CD4-positive, alpha-beta T cell treated with Interleukin-6 for 4 hours (primary cell): ENCODE measurements at places on chromosomes 2 and 18.

DNA sequence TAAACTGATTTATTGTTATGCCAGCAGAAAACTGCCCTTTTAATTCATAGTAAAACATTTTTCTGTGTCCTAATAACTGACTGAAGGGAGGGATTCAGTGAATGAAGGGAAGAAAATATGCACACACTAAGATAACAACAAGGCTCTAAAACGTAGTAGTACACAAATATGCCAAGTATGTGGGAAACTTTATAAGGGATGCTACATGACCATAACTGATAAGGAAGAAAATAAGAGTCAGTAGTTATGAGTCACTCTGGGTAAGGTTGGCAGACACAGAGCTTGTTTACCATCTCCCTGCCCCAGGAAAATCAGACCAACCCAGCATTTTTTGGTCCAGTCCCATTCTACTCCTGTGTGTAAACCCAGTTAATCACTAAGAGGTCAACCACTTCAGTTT, 124.2 kb downstream of the RPRM start:
- no peak for DNase-seq

DNA sequence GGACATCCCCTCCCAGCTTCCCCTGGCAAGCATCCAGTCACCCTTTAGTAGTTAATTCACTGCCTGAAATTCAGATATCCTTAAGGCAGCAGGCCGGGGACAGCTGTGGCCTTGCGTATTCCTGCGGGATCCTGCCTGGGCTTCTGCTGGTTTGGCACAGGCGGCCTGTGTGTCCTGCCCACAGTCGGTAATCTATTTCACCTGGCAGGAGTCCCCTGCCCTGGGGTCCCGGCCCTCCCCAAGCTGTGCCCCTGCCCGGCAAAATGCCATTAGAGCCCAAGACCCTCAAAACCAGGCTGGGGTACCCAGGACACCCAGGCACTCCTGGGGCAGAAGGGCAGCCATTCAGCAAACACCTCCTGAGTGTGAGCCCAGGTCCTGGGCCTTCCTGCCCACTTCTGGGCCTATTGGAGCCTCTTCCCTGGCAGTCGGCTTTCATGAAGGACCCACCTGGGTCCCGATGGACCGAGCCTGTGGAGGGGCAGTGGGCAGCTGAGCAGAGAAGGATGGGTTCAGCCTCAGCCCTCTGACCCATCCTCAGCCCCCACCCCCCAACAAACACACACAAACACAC, 11.6 kb downstream of the CROCC2 start:
- no peak for DNase-seq

DNA sequence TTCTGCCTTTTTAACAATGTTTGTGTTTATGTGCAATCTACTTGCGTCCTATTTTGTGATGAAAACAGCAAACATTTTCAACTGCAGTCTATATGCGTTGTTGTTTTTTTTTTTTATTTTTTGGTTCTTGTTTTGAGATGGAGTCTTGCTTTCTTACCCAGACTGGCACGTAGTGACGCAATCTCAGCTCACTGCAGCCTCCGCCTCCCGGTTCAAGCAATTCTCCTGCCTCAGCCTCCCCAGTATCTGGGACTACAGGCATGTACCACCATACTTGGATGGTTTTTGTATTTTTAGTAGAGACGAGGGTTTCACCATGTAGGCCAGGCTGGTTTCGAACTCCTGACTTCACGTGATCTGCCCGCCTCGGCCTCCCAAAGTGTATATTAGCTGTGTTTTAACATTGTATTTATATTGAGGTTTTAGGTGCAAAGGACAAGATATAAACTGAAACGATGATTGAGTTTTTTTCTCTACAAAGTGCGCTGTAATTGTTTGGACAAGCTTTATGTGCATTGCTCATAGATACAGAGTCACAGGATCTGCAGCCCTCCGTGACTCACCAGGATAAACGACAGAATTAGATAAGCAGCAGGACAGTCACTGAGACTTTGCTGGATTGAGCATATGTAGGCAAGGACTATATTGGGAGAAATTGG, 17.4 kb downstream of the CDH7 start:
- no peak for DNase-seq

- no peak for DNase-seq
Observed at GRCh38 chr2:156728328-156728727, 292.1 kb downstream of the GPD2 start.

DNA sequence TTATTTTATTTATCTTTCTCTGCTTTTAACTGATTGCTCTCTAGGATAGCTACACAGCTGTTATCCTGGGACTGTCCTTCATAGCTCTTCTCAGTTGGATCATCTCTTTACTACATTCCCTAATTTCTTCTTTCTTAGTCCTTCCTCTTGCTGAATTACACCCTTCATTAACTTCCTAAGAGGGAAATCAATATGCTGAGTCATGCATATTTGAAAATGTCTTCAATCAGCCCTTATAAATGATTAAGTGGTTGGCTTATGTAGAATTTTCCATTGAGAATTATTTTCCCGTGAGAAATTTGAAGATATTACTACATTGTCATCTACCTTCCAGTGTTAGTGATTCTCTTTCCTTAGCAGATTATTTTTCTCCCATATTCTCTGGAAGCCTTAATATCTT, 214.2 kb downstream of the SOCS6 start:
- DNase-seq, result no peak

- peak; percentile 23 for DNase-seq
Observed at GRCh38 chr2:170711774-170712652, 3.1 kb upstream of the SP5 start.

- no peak for DNase-seq
Observed at GRCh38 chr2:220165401-220165800, 538.0 kb downstream of the SLC4A3 start.

DNA sequence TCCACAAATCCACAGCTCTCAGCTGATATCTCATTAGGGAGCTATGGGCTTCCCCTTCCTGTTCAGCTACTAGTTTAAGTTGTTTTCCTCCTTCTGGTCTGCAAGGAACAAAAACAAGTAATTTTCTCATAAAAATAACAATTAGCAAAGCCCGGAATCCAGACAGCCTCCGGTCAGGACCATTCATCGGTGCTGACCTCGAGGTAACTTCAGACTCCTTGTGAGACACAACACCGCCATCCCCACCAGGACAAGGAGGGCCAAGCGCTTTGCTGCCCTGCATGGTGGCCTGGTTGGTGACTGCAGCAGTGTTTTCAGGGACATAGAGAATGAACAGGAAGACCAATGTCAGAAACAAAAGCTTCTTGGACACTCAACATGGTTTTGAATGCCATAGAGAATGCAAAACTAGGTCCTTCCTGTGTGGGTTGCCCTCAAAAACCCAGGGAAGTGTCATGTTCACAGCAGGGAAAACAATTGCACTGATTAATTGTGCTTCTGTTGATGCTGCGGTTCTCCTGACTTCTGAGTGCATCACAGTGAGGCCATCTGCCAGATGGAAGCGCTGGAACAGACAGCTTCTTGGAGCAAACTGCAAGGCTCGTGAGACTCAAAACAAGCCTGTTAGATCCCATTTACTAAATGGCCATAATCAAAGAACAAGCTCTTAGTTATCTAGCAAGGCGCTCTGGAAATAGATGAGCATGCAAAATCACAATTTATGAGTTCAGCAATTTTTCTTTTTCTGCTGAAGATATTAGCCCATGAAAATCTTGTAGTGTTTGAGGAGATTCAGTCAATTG, 77.1 kb downstream of the HS1BP3 start:
- DNase-seq, result no peak

DNA sequence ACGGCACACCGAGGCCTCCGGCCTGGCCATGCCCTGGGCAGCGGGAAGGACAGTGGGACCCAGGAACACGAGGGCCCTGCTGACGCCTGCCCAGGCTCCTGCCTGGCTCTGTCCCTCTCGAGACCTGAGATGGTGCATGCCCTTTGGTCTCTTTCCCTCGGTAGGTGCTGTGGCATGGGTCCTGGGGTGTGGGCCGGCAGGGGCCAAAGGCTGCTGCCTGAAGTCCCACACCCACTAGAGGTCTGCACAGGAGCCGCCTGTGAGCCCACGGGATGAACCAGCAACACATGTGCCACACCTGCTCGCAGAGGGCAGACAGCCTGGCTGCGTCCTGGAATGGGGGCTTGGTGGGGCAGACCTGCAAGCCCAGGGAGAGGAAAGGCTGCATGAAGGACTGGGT, 73.3 kb downstream of the NDUFA10 start:
- no peak for DNase-seq

DNA sequence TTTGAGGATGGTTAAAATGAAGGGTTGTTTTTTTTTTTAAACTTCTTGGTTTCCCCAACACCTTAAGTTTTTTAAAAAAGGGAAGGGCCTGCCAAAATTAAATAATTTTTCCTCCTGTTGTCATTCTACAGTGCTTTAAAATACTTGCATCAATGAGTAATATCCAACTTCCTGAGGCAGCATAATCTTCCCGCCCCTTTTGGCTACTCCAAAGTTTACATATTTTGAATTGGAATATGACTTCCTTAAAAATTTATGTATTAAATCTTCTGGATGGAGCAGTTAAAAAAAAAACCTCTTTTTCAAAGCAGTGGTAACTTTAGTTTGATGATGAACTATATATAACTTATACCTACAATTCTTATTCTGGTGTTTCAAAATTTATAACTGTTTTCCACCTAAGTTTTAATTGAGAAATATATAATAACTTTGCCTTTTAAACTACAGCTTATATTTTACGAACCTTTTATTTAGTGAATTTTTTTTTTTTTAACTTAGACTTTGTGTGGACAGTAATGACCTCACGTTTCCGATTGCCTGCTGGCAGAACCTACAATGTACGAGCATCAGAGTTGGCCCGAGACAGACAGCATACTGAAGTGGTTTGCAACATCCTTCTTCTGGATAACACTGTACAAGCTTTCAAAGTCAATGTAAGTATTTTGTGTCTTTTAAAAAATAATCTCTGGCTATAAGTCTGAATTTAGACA, 49.8 kb downstream of the PTPN4 start:
- no peak for DNase-seq

GRCh38 chr18:61669320-61669719, 223.5 kb downstream of the RNF152 start:
- DNase-seq, result no peak

GRCh38 chr18:76457475-76457874, 37.6 kb downstream of the ZNF516 start:
- no peak for DNase-seq

- DNase-seq, result no peak
Observed at GRCh38 chr2:168323529-168324021, 76.2 kb upstream of the STK39 start.

DNA sequence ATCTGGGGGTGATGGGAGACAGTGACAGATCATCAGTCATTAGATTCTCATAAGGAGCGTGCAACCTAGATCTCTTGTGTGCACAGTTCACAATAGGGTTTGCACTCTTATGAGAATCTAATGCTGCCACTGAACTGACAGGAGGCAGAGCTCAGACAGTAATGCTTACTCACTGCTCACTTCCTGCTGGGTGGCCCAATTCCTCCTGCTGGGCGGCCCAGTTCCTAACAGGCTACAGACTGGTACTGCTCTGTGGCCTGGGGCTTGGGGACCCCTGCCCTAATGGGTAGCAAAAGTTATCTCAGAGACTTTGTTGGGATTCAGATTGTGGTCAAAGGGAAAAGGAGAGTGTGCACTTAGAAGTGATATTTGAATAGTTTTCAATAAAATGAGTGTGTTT, 840.1 kb upstream of the ID2 start:
- DNase-seq, result no peak

DNA sequence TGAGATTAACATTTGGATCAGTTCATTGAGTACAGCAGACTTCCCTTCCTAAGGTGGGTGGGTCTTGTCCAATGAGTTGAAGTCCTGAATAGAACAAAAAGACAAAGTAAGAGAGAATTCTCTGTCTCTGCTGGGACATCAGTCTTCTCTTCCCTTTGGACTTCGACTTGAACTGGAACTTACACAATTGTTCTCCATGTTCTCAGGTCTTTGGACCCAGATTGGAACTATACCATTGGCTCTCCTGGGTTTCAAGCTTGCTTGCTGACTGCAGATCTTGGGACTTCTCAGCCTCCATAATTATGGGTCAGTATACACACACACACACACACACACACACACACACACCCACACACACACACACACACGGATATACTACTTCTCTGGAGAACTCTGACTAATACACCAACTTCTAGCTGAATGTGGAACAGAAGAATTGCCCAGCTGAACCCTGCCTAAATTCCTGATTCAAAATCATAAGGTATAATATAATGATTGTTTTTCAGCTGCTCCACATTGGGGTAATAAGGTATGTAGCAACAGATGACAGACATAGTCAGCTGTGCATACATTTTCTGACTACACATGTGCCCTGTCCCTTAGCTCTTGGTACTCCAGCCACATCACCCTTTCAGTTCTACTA, 214.0 kb downstream of the TGIF1 start:
- no peak for DNase-seq

- DNase-seq, result no peak
Observed at GRCh38 chr2:151766437-151767153, 32.3 kb upstream of the NEB start.
